NCI-H1694 (cell line): ENCODE measurements at places on chromosomes 7 and 10.

DNA sequence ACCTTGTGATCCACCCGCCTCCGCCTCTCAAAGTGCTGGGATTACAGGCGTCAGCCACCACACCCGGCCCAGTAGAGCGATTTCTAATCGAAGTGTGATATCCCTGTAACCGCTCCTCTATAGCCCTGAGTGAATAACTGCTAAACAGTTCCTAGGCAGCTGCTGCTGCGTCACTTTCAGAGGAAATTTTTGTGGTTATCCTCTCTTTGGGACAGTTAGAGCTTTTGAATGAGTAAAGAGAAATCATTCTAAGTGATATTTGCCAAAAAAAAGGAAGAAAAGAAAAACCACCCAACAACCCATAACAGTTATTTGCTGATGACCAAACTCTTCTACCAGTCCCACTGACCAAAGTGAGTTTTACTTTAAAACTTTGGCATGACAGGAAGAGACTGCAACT lies 59.9 kb downstream of the MKX start:
- DNase-seq: no peak

- peak; percentile 48 for DNase-seq
These were observed 5.6 kb downstream of the CCSER2 start for GRCh38 chr10:84333864-84334451.

DNA sequence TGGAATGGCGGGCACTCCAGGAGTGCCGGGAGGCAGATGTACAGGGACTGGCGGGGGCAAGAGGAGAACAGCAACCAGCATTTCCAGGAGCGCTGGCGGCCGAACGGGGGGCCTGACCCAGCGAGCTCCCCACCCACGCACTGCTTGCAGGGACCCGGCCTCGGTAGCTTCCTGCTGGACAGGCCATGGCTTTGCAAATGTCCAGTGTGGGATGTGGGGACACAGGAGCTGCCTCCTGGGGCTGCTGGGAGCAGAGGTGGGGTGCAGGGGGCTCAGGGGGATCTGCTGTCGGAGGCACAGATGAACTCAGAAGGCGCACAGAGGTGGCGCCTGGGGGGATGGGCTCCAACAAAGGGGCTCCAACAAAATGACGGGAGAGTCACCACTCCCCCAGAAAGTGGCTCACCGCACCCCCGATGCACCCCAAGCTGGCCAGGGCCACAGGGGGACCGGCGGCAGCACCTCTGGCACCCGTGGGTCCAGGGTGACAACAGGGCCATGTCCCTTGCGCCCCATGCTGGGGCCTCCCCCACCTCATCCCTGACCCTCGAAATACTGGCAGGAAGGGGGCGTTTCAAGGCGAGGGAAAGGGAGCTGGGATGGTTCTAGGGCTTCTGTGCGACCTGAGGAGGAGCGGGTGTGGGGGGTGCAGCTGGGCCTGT lies 41.1 kb downstream of the AP5Z1 start:
- no peak for DNase-seq

DNA sequence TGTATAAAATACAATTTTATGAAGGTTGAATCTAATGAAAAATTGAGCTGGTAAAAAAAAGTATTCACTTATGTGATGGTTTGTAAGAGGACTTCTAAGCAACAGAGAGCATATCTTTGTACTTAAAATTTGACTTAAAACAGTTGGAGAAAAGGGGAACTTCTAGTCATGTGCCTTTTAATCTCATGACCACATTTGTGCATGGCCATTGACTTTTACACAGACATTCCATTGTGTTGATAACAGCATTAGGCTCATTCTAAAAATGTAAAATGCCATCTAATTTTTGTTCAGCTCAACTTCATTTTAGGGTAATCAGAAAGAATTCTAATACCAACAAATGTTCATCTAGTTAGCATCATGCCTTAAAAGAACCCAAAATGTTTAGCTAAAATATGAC lies 119.9 kb downstream of the HPSE2 start:
- DNase-seq: no peak

DNA sequence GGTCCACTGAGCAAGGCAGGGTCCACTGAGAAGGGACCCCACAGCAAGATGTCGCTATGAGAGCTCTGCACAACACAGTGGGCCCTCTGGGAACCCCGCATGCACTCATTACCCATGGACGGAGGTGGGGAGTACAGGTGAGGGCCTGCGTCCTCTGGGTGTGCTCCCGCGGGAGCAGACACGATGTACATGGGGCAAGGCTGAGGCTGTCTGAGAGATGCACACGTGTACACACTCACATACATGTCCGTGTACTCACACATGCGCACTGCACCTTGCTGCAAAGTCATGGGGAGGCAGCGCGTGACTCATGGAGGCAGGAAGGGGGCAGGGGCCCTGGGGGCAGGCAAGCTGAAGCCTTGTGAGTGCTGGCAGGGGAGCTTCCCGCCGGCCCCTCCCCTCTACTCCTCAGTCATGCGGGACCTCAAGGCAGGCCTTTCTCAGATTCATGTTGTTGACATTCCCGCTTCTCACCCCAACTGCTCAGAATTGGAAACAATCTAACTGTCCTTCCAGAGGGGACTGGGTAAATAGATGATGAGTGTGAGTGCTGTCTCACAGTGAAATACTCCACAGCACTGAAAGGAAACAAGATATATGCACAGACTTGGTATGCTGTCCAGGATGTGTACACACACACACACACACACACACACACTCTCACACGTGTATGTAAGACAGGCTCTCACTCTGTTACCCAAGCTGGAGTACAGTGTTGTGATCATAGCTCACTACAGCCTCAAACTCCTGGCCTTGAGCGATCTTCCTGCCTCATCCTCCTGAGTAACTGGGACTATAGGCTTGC lies 40.0 kb downstream of the GOLGA7B start:
- no peak for DNase-seq

GRCh38 chr7:116170180-116170579 lies 40.2 kb upstream of the TES start:
- no peak for DNase-seq

GRCh38 chr7:39754326-39755120 lies 131.2 kb downstream of the RALA start:
- no peak for DNase-seq

DNA sequence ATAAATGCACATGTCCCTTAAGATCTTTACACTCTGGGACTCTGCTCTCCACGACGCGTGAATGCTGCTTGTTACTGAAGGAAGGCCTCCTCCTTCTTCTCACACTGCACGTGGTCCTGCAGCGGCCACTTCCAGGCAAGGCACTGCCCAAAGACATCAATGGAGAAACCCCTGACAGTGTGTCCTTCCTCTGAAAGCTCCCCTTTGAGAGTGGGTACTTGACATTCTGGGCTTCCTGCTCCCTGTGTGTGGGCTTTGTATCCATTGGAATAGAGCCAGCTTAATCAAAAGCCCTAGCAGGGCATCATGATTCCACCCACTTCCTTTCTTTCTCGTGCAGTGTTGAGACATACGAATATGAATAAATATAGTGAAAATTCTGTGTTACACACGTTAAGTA lies 69.7 kb upstream of the STK17A start:
- no peak for DNase-seq

GRCh38 chr10:63600540-63600939 lies 79.3 kb downstream of the REEP3 start:
- DNase-seq: no peak

DNA sequence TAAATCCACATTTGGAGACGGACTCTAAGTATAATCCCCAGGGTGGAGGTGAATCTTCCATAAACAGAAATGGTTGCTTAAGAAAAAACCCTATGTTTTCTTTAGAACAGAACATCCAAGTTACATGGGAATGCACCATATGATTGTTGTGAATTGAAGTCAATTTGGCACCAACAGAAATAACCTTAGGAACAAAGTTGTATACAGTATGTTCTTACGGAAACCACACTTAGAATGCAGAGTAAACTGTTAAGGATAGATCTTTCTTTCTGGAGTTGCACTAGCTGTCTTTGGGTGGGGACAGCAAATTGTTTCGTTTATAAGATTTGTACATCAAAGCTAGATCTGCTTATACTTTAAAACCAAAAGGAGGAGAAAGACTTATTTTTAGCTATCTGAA lies 316.4 kb downstream of the PTEN start:
- no peak for DNase-seq

DNA sequence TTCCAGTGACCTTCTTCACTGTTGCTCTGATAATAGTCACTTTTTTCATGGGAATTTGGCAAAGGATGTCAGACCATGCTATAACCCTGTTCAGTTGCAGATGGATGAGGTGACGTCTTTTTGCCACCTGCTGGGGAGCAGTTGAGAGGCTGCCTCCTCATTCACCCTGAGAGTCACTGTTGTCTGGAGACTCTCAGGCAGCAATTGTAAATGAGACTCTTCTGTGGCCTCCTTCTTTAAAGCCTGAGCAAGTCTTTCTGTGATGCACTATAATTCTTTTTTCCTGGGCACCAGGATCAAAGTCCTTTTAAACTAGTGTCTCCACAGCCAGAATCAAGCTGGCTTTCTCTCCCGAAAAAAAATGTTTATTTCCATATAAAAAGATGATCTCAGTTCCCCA lies 345.1 kb downstream of the ARL4A start:
- DNase-seq: peak; percentile 5
